ENCODE measurements at places on chromosomes 11 and 22.

DNA sequence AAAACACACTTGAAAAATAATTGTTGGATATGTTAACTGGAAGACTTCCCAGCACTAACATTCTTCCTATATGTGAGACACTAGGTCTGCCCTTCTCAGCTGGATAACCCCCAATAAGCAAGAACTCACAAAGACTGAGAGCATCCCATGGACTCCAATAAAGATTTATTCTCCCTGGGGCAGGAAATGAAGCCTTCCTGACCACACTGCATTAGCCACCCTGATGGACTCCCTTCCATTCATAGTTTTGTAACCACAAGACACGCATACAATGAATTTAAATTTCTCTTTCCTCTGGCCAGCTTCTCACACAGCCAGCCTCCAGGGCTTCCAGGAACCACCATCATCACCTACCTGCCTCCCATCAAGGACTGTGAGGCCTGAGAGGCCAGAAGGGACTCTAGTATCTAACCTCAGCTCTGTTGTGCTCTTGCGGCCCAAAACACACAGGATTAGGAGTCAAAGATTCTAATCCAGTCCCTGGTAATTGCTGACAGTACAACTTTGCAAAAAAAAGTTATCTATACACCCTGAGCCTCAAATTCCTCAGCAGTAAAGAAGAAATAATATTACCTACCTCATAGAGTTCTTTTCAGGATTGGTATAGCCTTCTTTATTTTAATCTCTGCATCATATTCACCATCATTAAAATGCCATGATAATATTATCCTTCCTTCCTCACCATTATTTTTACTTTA, 45.6 kb upstream of the GDPD4 start:
- DNase-seq: no peak

GRCh38 chr11:127524618-127525017, 524.0 kb upstream of the KIRREL3 start:
- DNase-seq: no peak

DNA sequence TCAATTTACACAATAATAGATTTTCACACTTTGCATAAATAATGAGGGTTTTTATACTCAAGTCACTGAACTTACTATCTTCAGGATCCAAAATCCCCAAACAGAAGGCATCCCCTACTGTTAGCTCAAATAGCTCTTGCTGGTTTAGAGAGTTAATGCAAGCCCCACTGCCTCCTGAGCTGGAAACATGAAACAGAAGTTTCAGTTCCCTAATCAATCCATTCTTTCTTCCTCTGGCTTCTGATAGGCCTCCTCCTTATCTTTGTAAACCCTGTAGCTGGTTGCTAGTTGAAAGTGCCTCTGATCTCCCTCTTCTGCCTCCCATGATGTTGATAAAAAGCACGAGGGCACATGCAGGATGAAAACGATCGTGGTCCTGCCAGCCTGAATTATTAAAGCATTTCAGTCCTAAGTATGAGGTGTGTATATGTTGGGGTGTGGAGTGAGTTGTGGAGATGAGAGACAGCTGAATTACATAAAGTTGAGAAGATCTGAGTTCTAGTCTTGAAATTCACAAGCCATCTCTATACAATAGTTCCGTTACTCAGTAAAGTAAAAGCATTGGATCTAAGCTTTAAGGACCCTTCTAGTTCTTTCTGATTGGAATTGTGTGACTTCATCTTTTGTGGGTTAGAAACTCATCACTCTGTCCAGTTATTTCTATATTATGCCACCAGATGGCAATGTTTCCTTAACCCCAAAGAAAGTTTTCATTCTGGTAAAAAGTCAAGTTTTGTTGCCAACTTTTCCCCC, 35.0 kb upstream of the EHF start:
- no peak for DNase-seq

GRCh38 chr11:43010042-43010441, 301.8 kb upstream of the API5 start:
- no peak for DNase-seq

GRCh38 chr11:34189191-34189590, 83.8 kb downstream of the NAT10 start:
- no peak for DNase-seq

- no peak for DNase-seq
Observed at GRCh38 chr11:66318600-66318970, 1.7 kb upstream of the CD248 start.

DNA sequence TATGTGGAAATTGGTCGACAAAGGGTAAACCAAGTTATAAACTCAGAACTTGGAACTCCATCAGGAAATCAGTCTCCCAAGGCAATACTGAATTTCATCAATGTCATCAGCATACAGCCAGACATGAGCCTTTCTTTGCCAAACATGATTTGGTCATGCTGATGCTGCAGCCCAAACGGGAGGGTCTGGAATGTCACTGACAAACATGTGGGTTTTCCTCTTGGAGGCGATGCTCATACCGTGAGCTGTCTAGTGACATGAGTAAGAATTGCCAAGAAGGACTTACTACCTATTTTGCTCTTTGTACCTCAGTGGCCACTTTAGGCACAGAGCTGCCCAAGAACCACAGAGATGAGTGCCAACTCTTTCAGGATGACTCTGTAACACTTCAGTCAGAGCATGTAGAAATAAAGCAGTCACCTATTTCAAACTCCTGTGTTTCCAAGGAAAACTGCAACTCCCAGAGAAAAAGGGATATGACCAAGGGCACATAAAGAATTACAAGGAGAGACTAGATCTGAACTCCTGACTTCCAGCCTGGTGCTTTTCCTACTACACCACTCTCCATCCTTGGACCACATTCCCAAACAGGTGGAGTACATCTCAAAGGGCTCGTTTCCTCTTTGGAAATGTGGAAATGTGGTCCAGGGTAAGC, 24.3 kb upstream of the MRGPRX2 start:
- no peak for DNase-seq

GRCh38 chr11:5291207-5291838, 10.4 kb downstream of the OR51B4 start:
- no peak for DNase-seq

DNA sequence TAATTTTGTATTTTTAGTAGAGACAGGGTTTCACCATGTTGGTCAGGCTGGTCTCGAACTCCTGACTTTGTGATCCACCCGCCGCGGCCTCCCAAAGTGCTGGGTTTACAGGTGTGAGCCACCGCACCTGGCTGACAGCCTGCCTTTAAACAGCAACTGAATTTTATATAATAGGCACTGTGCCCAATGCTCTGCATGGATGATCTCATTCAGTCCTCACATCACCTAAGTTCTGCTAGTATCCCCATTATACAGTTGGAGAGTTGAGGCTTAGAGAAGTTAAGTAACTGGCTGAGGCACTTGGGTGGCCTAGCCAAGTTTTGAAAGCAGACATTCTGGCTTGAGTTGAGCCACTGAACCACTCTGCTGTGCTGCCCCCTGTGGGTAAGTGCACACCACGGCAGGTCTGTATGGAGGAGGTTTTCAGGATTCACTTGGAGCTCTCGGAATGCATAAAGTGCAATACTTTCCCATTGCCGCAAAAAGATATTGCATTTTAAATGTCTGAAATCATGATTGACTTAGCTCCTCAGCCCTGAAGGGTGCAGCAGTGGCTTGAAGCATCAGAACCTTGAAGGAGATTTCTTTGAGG, 112.4 kb downstream of the LDLRAD3 start:
- no peak for DNase-seq

DNA sequence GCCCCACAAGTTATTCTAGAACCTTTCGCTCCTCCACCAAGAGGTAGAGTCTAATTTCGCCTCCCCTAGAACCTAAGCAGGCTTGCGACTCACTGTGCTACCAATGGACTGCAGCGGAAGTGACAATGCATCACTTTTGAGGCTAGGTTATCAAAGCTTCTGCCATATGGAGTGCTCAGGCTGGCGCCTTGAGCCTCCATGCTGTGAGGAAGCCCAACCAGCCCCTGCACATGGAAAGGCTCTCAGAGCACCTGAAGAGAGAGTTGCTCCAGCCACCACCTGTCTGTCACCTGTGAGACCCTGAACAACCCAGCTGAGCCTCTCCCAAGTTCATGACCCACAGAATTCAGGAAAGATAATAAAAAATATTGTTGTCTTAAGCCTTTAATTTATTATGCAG, 29.3 kb upstream of the CBX7 start:
- DNase-seq: no peak

- DNase-seq: no peak
Observed at GRCh38 chr22:32897400-32897799, 95.9 kb downstream of the TIMP3 start.

DNA sequence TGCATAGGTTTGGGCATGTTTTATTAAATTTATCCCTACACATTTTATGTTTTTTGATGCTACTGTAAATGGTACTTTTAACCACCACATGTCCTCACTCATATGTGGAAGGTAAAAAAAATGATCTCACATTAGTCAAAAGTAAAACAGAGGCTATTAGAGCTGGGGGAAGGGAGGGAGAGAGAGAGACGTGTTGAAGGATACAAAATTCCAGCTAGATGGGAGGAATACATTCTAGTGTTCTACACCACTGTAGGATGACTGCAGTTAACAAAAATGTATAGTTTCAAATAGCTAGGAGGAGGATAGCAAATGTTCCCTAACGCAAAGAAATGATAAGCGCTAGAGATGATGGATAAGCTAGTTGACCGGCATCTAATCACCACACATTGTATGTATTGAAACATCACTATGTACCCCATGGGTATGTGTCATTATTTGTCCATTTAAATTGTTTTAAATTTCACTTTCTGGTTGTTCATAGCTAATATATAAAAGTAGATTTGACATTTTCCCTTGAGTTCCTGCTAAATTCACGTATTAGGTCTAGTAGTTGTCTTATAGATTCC, 9.9 kb upstream of the GNB1L start:
- DNase-seq: no peak

- no peak for DNase-seq
Observed at GRCh38 chr22:19194766-19195536, 16.4 kb upstream of the SLC25A1 start.

- DNase-seq: no peak
Observed at GRCh38 chr11:65355013-65355775, 643 bp downstream of the TIGD3 start.

DNA sequence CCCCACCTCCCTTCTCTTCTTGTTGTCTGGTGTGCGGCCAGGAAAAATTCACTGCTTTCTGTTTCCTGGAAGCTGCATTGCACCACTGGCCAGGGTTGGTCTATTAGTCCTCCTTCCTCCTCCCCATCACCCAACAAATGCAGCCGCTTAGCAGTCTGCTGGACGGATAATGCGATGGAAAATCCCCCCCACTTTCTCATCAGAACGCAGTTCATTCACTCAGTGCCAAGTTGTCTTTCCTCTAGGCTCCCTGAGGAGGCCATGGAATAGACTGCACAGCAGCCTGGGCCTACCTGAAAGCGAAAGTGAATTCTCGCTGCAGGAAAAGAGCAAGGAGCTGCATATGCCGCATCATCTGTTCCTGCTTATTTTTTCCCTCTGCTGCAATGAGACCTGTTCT, 513.6 kb downstream of the METTL15 start:
- DNase-seq: no peak

GRCh38 chr11:27573024-27573423, 66.5 kb upstream of the LIN7C start:
- no peak for DNase-seq

- DNase-seq: no peak
Observed at GRCh38 chr11:70844387-70844786, 408.0 kb downstream of the SHANK2 start.

DNA sequence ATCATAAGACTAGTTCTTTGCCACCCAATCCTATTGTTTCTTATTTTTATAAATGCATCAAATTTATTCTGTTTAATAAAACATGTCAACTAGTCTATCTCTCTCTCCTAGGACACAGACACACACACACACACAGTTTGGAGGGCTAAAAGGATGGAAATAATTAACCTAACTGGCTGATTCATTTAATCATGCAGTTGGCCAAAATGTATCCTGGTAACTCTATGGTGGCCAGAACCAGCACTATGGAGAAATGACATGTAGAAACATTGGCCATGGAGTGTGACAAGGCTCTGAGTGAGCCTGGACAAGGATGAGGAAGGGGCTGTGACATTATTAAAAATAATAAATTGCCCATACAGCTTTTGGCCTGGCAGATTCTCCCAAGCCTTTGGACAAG, 64.1 kb downstream of the CLPB start:
- no peak for DNase-seq
